Calu3 (cell line): ENCODE measurements at places on chromosomes 2 and 18.
A peak's percentile ranks its signal among the peaks of the same experiment; 100 is the strongest.

GRCh38 chr18:43092539-43092938 is 22.9 kb downstream of the RIT2 start:
- DNase-seq, result no peak

DNA sequence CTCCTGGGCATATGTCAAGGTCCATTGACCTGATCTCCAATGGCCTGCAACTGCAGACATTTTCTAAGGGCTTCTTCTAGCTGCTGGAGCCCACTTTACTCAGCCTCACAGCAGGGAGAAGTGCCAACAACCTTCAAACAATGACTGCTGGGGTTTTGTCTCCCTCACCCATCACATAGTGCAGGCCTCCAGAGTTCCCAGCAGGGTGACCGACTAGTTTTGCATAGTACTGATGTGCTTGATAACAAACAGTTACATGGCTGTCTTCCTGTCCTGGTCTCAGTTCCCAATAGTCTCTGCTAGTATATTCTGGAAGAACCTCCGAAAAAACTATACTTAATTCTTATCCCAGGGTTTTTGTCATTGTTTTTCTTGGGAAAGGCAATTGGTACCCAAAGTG is 10.4 kb upstream of the NETO1 start:
- no peak for DNase-seq

DNA sequence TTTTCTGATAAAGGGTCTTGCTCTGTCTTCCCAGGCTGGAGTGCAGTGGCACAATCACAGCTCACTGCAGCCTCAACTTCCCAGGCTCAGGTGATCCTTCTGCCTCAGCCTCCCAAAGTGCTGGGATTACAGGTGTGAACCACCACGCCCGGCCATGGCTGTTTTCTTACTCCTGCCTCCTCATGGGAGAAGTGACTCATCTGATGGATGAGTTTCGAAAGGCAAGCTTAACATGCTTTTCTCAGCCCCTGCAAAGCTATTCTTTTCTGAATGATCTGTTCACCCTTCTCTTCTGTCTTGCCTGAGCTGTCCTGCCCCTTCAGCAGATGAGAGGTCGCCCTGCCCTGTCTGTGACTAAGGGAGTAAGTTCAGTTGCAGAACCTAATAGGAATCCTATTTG is 929 bp upstream of the CREG2 start:
- DNase-seq, result peak; percentile 34

- DNase-seq, result no peak
These were observed 700.9 kb downstream of the ERBB4 start for GRCh38 chr2:211837706-211838105.

- DNase-seq, result no peak
These were observed 2.3 kb upstream of the NBAS start for GRCh38 chr2:15563227-15564100.

GRCh38 chr2:238294393-238295143 is 6.2 kb upstream of the PER2 start:
- DNase-seq, result no peak

DNA sequence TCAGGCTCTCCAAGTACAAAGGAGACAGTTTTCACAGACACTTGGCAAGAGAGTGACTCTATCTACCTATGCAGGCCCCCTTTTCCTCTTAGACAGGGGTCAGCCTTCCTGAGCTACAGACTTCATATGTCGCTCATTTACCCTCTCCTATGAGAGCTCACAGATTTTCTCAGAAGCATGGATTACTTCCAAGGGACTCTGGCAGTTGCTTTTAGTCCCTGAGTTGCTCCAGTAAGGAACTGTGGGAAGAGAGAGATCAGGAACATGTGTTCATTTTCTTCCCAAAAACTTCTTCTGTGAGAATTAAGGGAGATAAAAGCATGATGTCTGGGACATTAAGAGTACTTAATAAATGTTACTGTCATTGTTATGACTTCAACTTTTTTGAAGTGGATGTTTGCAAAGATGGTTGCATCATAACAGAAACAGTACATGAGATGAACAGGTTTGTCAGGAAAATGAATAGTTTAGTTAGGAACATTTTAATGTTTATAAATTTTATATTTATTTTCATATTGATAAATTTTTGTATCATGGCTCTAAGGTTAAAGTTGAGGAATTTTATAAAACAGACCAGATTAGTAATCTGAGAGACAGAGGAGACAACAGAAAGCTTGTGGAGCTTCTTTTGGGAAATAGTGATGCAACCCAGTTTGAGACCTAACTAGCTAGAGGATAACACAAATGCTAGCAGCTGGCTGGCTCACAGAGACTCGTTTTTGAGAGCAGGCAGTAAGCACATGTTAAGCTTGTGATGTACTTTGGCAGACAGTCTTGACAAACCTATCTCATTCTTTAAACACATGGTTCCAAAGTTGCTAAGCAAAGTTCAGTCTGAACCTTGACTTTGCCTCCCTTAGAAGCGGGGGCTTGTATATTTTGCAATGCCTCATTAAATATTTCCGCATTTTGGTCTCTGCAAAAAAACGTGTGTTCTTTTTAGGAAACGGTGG is 21.7 kb upstream of the UGP2 start:
- DNase-seq, result no peak

- DNase-seq, result no peak
These were observed 1611.1 kb upstream of the ZEB2 start for GRCh38 chr2:146131048-146131447.

GRCh38 chr2:41042343-41042742 is 590.5 kb upstream of the SLC8A1 start:
- DNase-seq, result no peak

DNA sequence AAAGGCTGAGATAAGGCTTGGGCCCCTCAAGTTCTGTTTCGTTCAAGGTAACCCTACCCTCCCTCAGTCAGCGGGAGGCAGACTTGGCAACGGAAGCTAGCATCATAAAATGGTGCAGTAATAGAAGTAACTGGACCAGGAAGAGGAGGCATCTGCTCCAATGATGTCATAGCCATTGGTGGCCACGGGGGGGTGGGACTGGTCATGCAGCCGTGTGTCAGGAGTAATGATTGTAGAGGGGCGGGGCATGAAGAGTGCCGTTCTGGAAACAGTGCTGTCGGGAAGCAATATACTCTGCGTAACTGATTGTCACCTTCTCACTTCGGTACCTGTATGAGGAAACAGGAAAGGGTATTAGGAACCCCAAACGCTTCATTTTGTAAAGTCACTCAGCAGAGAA is 6.9 kb upstream of the POLR2D start:
- DNase-seq, result no peak

DNA sequence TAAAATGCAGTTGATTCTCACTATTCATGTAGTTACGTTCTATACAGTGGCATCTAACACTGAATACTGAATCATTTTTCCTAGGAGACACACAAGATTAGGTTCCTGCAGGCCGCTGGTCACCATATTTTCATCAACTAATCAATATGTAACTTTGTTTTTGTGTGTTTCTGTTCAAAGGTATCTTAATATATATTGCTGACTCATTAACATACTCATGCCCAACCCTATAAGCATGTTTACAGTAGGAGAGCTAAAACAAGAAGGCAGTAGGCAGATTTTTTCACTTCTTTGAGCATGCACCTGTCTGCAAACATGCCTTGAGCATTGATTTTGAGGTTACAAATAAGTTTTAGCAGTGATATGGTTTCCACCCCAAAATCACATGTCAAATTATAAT is 30.3 kb upstream of the CNGA3 start:
- no peak for DNase-seq

DNA sequence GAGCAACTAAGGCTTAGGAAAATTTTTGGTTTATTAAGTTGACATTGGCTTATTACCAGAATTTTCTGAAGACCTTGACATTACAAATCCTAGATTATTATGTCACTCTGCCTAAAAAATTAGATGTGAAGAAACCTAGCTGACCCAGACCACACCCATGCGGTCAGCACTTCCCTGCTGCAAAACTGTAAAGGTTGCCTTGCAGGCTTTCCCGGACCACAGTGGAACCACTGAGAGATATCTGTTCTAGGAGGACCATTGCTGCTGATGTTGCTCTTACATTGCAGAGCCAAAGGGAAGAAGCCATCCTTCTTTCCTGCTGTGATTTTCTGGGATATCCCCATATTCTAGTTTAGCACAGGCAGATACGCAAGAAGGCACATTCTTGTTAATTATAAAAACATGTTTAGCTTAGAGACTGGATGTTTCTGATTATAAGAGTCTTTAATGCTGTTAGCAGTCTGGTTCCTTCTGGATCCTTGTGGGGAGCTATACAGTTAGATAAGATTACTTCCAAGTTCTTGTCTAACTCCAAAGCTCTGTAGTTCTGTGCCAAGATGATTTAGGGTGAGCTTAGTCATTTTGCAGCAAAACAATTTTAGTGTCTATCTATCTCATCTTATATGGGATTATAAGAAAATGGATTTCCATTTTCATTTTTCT is 70.2 kb downstream of the AOX1 start:
- DNase-seq, result no peak

GRCh38 chr18:34787931-34788532 is 77.9 kb downstream of the DTNA start:
- peak; percentile 32 for DNase-seq

DNA sequence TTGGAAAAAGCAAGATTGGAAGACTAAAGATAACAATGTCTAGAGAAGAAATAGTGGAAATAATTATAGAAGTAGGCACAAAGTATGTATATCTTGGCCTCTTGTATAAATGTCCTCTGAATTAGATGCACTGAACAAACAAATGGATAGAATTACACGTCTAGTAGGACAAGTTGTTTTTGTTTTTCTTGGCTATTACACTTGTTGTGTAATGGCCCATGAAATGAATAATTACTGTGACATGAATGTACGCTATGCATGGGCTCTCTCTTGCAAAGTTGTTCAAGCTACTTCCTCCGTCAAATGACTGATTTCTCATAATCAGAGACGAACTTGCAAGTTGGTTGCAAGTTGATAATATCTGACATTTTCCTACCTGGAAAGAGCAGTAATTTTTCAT is 126.2 kb downstream of the PDE1A start:
- no peak for DNase-seq

DNA sequence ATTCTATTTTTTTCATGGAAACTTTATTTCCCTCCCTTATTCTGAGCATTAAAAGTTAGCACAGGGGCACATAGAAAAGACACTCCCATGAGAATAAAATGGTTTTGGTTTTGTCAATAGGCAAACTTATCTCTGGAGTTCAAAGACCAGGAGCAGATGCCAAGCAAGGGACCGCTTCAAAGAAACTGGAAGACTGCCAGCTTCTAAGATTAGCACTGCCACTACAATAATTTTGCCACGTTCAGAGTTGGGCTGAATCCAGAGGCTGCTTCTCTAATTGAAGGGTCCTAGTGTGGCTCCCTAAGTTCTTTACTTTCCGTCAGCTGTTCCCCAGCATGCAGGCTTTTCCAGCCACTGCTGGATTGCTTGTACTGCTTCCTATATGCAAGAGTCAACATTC is 681.0 kb upstream of the GCFC2 start:
- DNase-seq, result no peak

- DNase-seq, result peak; percentile 4
These were observed 600 bp downstream of the KATNAL2 start for GRCh38 chr18:46917803-46918600.

DNA sequence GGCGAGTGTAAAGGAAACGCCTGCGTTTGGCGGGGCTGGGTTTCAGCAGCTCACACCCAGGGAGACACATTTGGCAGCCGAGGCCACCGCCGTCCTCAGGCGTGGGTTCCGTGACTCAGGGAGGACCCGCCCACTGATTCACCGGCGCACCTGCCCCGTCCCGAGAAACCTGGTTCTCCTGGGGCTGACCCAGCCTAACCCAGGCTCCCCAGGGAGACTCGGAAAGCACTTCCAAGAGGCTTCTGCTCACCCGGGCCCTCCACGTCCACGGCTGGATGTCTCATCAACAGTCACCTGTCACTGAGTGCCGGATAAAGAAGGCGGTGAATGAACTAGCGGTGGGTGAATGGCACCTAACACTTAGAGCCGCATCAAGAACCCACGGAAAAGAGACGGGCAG is 126.4 kb upstream of the CTDP1 start:
- DNase-seq, result no peak

DNA sequence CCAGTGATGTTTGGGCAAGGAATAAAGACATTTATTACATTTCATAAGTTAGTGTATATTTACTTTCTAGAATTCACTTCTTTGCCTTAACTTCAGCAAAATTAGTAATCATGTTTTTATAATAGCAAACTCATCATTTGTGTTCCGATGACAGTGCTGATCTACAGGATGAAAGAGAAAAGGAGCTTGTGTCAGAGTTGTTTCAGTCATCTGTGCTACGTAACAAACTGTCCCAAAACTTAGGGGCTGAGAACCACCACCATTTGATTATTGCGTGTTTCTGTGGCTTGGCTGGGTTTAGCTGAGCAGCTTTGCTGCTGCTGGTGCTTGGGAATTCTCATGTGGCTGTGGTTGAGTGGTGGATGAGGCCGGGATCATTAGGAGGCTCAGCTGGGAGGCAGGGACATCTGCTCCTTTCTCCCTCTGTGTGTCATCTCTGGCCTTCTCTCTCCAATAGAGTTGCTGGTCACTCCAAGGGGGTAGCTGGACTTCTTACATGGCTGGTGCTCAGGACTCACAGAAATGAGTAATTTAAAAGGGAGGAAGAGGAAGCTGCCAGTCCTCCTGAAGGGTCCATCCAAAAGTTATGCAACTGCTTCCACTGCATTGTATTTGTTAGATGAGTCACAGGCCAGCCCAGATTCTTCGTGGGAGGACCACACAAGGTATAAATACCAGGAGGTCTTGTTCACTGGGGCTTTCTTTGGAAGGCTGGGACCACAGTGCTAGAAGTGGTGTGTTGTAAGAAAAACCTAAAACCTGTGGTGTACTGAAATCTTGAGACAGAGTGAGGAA is 43.4 kb upstream of the HAAO start:
- DNase-seq, result peak; percentile 51

- no peak for DNase-seq
These were observed 61.6 kb upstream of the CD302 start for GRCh38 chr2:159859583-159859982.

DNA sequence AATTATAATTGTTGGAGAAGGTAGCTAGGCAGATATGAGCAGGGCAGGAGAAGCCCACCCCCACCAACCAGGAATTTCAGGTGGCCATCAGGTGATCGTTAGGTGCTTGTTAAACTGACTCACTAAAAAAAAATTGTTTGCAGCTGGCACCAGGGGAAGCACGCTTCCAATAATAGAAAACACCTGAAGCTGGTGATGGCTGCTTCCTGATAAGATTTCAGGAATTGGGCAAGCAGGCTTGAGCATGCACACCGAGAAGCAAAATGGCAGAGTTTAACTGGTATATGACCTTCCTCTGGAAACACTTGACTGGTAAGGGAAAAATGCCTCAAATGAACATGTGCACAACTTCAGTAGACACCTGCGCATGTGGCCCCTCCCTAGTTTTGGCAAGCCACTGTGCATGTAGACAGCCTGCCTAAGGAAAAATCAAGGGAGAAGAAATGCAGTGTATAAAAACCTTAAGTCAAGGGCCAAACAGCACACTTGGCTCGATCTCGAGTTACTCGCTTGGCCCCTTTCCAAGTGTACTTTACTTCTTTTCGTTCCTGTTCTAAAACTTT is 292.8 kb downstream of the CCDC85A start:
- no peak for DNase-seq
